Epithelial cell of umbilical artery (primary cell): ENCODE measurements at places on chromosomes 1 and 21. TPM values are rescaled to one million over a fixed set of nuclear protein-coding genes. Genes with fewer than 3 reads are reported as not detected.

CFAP74 gene
- not detected in 2 replicates for total RNA-seq

ERICH3 gene
- total RNA-seq = not detected in 2 replicates

STUM gene
- not detected in 2 replicates for total RNA-seq

C21orf91 gene
- 2.6 and 4.4 TPM in 2 replicates for total RNA-seq

KAZN gene
- total RNA-seq = 0.76 and 0.97 TPM in 2 replicates

CITED4 gene
- total RNA-seq = 5.5 and 16.4 TPM in 2 replicates

PPFIA4 gene
- under 0.01 and 0.32 TPM in 2 replicates for total RNA-seq

FAM177B gene
- total RNA-seq = not detected in 2 replicates

COL9A2 gene
- total RNA-seq = under 0.01 and 0.61 TPM in 2 replicates

TRAF3IP3 gene
- under 0.01 TPM in 1 of 2 replicates, not detected in the other for total RNA-seq

TSPAN1 gene
- 1.3 and 2.0 TPM in 2 replicates for total RNA-seq
